T-cell (primary cell): ENCODE measurements at places on chromosomes 13 and 19.

GRCh38 chr13:106651442-106651841, 83.5 kb upstream of the ARGLU1 start:
- no peak for DNase-seq

DNA sequence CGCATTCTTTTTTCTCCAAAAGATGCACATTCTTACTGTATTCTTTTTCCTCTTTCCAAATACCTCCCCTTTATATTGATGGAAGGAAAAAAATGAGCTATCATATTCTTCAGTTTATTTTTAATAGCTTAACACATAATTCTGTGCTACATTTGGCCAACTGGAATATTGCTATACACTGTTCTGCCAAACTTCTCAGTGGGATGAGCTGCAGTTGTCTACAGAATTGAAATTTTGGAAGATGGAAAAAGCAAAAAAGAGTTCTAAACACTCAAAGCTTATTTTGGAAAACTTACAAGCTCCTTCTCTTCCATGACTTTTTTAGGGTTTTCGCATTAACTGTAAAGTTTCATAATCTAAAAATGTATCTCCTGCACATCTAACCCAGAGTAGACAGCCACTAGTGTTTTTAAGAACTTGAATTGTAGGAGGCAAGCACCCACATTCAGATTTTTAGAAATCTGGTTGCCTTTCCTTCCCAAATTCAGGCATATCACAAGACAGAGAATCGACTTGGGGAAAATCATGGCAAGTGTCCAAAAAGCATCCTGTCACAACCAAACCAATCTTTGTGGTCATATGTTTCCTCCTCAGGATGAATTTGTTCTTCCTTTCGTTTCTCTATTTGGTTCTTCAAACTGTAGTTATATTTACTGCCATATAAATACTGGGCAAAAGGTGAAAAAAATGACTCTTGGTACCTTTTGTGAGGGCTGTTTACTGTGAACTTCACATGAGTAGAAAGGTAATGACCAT, 111.4 kb upstream of the FRY start:
- DNase-seq: no peak

- no peak for DNase-seq
Observed at GRCh38 chr13:107882708-107883560, 332.4 kb downstream of the LIG4 start.

GRCh38 chr13:99179460-99179859, 21.2 kb upstream of the UBAC2 start:
- DNase-seq: no peak

- DNase-seq: no peak
Observed at GRCh38 chr13:59424661-59425060, 739.1 kb downstream of the DIAPH3 start.
